ENCODE measurements at places on chromosomes 6 and 20. TPM values are rescaled to one million over a fixed set of nuclear protein-coding genes. Genes with fewer than 3 reads are reported as not detected.

The ARMC2 gene
- 4.0 TPM for total RNA-seq

The PSORS1C2 gene
- not detected for total RNA-seq

The PHACTR1 gene
- total RNA-seq: 0.26 TPM

The NR2E1 gene
- not detected for total RNA-seq

The NMBR gene
- under 0.01 TPM for total RNA-seq

The STMND1 gene
- total RNA-seq: not detected

The ID1 gene
- total RNA-seq: 27.4 TPM

The TBX18 gene
- 0.77 TPM for total RNA-seq

The TCF15 gene
- total RNA-seq: not detected

- no peak for DNase-seq
- H3K4me3 ChIP-seq: no peak overlapping the region
- H3K27me3 ChIP-seq: no peaks in the 10 kb centered on the region
- H3K36me3 ChIP-seq: no peaks in the 10 kb centered on the region
Measured at GRCh38 chr20:46190478-46191167, 72.5 kb downstream of the CD40 start.

DNA sequence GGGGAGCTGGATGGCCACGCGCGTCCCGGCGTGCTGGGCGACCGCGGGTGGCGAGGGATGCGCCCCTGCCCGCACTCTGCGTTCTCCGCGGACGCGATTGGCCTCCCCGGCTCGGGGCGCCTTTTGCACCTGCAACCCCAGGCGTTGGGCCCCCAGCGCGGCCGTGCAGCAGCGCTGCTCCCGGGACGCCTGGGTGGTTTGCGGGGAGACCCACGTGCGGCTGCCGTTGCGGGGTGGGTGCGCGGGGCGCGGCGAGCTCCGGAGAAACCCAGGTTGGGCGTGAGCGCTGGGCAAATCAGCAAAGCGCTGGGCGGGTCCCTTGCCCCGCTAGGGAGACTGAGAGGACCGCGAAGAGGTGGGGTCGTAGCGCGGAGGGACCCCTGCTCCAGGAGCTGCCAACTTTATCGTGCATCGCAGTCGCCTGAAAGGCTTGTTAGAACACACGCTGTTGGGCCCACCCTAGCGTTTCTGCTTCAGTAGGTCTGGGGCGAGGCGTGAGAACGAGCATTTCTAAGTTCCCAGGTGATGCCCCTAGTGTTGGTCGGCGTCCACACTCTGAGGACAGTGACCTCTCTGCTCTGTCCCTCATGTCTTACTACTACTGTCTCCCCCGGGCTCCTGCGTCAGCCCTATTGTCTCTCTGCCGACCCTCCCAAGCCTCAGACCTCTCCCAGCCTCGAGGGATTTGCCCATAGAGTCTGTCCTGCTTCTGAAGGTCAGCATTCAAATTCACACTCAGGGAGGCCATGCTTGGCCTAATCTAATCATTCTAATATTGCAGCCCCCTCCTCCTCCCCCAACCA is 538 bp upstream of the ZFP64 start:
- no peaks in the 10 kb centered on the region for H3K27me3 ChIP-seq
- H3K36me3 ChIP-seq: no peaks in the 10 kb centered on the region
- H3K4me3 ChIP-seq: peak overlapping the region; percentile 83
- no peak overlapping the region for H3K27ac ChIP-seq
- DNase-seq: no peak

GRCh38 chr20:58102744-58103516 is 125.5 kb downstream of the ANKRD60 start:
- no peaks in the 10 kb centered on the region for H3K4me1 ChIP-seq
- no peak overlapping the region for H3K27ac ChIP-seq
- no peak overlapping the region for H3K4me3 ChIP-seq
- H3K27me3 ChIP-seq: peaks cover 3% of the 10 kb centered on the region
- no peaks in the 10 kb centered on the region for H3K36me3 ChIP-seq
- DNase-seq: peak; percentile 86

DNA sequence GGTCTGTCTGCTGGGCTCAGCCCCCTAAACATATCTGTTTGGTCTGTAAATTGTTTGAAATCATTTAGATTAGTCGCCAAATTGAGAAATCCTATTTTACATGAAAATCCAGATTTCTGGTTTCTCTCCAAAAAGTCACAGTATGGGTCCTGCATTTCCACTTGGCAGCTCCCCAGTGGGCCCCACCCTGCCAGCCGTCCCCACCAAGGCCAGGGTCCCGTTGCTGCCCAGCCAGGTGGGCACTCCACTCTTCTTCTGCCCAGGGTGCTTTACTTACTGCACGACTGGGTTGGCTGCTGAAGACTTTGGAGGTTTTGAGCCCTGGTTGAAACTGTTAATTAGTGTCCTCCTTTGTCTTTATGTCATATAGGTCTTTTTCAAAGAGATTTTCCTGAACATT is 50.4 kb downstream of the ARFGEF2 start:
- H3K27ac ChIP-seq: no peak overlapping the region
- H3K27me3 ChIP-seq: no peaks in the 10 kb centered on the region
- H3K4me3 ChIP-seq: no peak overlapping the region
- no peak for DNase-seq
- H3K36me3 ChIP-seq: peaks cover 13% of the 10 kb centered on the region

DNA sequence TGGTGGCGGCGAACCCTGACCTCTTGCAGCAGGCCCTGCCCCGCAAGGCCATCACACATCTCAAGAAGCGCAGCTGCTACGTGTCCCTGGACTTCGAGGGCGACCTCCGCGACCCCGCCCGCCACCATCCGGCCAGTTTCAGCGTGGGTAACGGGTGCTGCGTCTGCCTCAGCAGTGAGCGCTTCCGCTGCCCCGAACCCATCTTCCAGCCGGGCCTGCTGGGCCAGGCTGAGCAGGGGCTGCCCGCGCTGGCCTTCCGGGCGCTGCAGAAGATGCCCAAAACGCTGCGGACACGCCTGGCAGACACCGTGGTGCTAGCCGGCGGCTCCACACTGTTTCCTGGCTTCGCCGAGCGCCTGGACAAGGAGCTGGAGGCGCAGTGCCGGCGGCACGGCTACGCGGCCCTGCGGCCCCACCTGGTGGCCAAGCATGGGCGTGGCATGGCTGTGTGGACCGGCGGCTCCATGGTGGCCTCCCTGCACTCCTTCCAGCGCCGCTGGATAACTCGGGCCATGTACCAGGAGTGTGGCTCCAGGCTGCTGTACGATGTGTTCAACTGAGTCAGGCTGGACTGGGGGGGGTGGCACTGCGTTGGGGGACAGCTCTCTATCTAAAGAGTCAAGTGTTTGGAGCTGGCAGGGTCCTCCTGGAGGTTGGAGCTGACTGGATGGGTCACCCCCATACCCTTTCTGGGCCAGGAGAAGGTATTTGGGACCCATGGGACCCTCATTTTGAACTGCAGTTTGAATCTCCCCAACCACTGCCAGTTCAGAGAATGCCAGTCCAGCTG is 1.1 kb downstream of the ACTL10 start:
- peaks cover 7% of the 10 kb centered on the region for H3K36me3 ChIP-seq
- no peaks in the 10 kb centered on the region for H3K27me3 ChIP-seq
- DNase-seq: peak; percentile 70
- H3K27ac ChIP-seq: peak overlapping the region; percentile 39

- no peaks in the 10 kb centered on the region for H3K36me3 ChIP-seq
- peak; percentile 12 for DNase-seq
- no peaks in the 10 kb centered on the region for H3K27me3 ChIP-seq
Measured at GRCh38 chr6:118869350-118869749, 24.6 kb upstream of the ASF1A start.

GRCh38 chr6:149045404-149045803 is 272.1 kb upstream of the TAB2 start:
- H3K27me3 ChIP-seq: no peaks in the 10 kb centered on the region
- H3K36me3 ChIP-seq: no peaks in the 10 kb centered on the region
- no peak overlapping the region for H3K27ac ChIP-seq
- no peak overlapping the region for H3K4me3 ChIP-seq
- DNase-seq: no peak

DNA sequence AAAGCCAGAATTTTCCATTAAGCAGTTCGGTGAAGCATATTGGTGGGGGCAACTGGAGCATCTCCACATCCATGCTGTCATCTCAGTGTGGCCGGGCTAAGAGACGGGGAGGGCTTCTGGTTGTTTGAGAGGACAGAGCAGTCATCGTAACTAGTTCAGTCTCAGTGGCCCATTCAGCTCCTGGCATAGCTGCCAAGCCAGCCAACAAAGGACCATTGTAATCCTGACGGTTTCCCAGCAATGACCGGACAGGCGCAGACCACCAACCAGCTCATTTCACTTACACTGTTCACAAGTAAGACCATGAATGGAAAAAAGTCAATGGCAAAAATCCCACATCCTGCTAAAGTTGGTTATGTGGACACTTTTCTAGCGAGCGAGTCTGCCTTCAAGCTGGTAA is 14.9 kb upstream of the HDDC2 start:
- H3K4me3 ChIP-seq: no peak overlapping the region
- no peak overlapping the region for H3K27ac ChIP-seq
- no peaks in the 10 kb centered on the region for H3K27me3 ChIP-seq
- H3K4me1 ChIP-seq: no peaks in the 10 kb centered on the region
- DNase-seq: no peak

DNA sequence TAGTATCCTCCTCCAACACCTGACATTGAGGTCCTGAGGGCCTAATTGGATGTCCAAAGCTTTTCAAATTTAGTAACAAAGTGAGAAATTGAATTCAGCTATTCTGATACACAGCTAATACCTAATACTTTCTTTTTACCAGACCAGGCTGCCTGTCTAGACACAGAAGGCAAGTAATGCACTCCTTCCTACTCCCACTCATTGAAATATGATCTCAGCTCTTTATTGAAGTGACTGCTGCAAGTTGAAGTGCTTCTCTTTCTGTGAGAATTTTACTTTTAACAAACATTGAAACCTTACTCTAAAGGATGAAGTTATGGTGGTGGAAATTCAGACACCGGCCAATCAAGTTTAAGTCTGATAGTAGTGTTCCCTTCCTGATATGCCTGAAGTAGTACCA is 90.8 kb upstream of the OGFRL1 start:
- peak; percentile 91 for DNase-seq
- no peaks in the 10 kb centered on the region for H3K36me3 ChIP-seq
- peaks cover 2% of the 10 kb centered on the region for H3K4me1 ChIP-seq
- H3K27me3 ChIP-seq: no peaks in the 10 kb centered on the region
- no peak overlapping the region for H3K27ac ChIP-seq

DNA sequence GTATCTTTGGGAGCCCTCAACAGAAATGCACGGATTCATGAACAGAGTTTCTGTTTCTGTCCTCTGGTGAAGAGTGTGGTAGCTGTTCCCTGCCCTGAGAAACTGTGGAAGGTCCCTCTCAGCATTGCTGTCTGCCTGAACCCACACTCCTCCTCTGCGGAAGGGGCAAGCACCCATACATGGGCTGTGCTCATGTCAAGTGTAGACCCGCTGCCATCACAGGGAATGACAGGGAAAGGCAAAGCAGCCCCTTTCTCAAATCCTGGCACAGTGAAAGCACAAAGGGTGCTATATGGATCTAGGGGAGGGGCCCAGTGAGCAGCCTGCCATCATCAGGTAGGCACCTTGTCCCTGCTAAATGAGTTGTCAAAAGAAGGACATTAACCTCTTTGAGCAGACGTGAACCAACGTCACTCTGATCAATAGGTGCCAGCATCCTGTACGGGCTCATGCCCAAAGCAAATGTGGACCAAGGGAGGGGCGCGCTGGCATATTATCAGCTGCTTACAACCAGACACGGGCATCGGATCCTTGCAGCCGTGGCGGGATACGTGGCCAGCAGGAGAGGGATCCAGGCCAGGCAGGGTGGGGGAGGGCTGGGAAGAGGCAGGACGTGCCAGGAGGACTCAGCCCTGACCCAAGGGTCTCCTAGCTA is 231.2 kb upstream of the PMEPA1 start:
- no peak overlapping the region for H3K27ac ChIP-seq
- no peaks in the 10 kb centered on the region for H3K27me3 ChIP-seq
- H3K4me1 ChIP-seq: no peaks in the 10 kb centered on the region

DNA sequence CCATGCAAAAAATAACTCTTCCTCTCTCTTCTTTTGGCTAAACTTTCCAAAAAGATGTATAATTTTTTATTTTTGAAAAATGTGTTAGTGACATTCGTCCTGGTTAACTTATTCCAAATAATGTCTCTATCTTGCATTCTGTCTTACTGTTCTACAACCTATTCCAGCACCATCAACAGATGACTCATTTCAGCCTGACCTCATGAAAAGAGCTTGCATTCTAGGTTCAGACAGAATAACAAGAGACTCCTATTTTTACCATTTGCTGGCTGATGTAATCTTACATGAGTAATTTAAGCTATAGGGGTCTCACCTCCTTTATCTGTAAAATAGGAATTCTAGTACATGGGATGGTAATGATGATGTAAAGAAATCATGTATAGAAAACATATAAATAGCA is 109.0 kb downstream of the FUT9 start:
- no peak for DNase-seq
- H3K27ac ChIP-seq: no peak overlapping the region
- no peaks in the 10 kb centered on the region for H3K36me3 ChIP-seq
- H3K4me3 ChIP-seq: no peak overlapping the region
- no peaks in the 10 kb centered on the region for H3K4me1 ChIP-seq

GRCh38 chr6:170211404-170212025 is 79.4 kb downstream of the DLL1 start:
- no peak for DNase-seq
- no peaks in the 10 kb centered on the region for H3K4me1 ChIP-seq
- no peak overlapping the region for H3K4me3 ChIP-seq

DNA sequence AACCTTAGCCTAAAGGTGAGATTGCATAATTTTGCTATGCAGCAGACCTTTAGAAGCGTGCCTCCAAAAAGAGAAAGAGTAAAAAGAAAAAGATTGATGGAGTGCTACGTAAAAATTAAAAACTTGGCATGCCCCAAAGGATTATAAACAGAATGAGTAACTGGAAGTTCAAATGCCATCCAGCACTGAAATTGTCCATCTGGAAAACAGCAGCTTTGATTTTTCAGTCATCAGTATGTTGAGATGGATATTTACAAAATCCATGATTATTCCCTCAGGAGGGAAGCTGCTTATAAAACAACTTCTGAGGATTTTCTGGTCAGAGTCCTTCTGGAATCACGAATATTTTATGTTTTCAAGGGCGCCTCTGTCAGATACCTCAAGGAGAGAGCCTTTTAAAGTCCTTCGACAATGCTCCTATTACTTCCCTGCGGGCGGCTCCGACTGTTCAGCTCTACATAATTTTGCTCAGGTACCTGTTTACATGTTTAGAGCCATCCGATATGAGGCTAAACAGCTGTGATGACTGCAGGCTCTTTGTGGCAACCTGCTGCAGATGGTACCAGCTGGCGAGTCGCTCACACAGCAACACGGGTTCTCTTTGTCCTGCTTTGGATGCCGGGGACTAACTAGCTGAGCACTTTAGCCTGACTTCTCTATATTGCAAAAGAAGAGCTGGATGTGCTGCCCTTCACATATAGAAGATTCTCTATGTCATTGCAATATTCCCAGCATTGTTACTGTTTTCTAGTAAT is 83.3 kb downstream of the RCAN2 start:
- H3K27me3 ChIP-seq: no peaks in the 10 kb centered on the region
- no peaks in the 10 kb centered on the region for H3K36me3 ChIP-seq
- no peak overlapping the region for H3K27ac ChIP-seq
- H3K4me3 ChIP-seq: no peak overlapping the region
- no peaks in the 10 kb centered on the region for H3K4me1 ChIP-seq
- no peak for DNase-seq
